Naive thymus-derived CD8-positive, alpha-beta T cell (primary cell): ENCODE measurements at places on chromosomes 7 and 10.
A peak's percentile ranks its signal among the peaks of the same experiment; 100 is the strongest.

- no peak for DNase-seq
- H3K27ac ChIP-seq, result no peak overlapping the region
- H3K36me3 ChIP-seq, result peaks cover 5% of the 10 kb centered on the region
- H3K27me3 ChIP-seq, result no peaks in the 10 kb centered on the region
- peaks cover 19% of the 10 kb centered on the region for H3K4me1 ChIP-seq
- peak overlapping the region; percentile 70 for H3K4me3 ChIP-seq
These were observed 59.2 kb downstream of the FOXL3 start for GRCh38 chr7:348962-349743.

DNA sequence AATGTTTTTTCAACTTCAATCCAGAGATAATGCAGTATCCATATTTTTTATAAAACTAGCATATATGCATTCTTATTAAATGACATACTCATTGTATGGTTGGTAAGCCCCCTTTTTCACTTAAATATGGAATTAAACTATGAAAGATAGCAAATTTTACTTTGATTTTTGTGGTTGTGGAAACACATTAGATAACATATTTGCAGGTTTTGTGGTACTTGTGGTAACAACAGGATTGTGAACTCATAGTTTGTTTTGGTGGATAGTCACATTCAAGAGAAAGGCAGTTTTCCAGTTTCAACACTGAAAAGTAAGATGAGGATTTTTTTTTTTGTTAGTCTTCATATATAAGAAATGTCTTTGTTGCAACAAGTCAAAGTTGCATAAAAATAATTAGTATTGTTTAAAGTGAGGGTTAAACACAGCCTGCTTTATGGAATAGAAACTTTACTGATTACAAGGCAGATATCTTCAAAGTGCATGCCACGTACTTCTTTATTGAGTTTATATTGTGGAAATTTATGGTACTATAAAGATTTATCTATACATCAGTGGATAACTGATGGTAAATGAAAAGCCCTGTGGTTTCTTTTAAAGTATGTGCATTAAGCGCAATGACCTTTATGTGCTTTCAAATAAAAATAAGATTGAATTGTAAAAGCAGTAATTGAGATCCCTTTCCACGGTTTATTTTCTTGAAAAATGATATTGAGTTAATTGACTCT, 39.7 kb upstream of the SEMA3D start:
- DNase-seq, result no peak
- no peak overlapping the region for H3K27ac ChIP-seq
- H3K27me3 ChIP-seq, result no peaks in the 10 kb centered on the region
- no peak overlapping the region for H3K4me3 ChIP-seq
- no peaks in the 10 kb centered on the region for H3K4me1 ChIP-seq

GRCh38 chr7:107948645-107949442, 54.1 kb downstream of the LAMB1 start:
- H3K4me3 ChIP-seq, result no peak overlapping the region
- no peaks in the 10 kb centered on the region for H3K27me3 ChIP-seq
- no peak for DNase-seq
- no peak overlapping the region for H3K27ac ChIP-seq
- no peaks in the 10 kb centered on the region for H3K4me1 ChIP-seq

GRCh38 chr7:19327018-19327417, 181.8 kb upstream of the FERD3L start:
- DNase-seq, result no peak
- H3K4me3 ChIP-seq, result no peak overlapping the region
- no peak overlapping the region for H3K27ac ChIP-seq
- no peaks in the 10 kb centered on the region for H3K4me1 ChIP-seq
- H3K36me3 ChIP-seq, result no peaks in the 10 kb centered on the region
- H3K27me3 ChIP-seq, result no peaks in the 10 kb centered on the region

- DNase-seq, result no peak
- H3K4me1 ChIP-seq, result no peaks in the 10 kb centered on the region
- peaks cover 1% of the 10 kb centered on the region for H3K27me3 ChIP-seq
- H3K27ac ChIP-seq, result no peak overlapping the region
These were observed 245.5 kb downstream of the REEP3 start for GRCh38 chr10:63766745-63767137.

GRCh38 chr10:16828114-16828568, 10.9 kb upstream of the RSU1 start:
- DNase-seq, result peak; percentile 45
- peak overlapping the region; percentile 89 for H3K27ac ChIP-seq
- H3K36me3 ChIP-seq, result peaks cover 4% of the 10 kb centered on the region
- H3K27me3 ChIP-seq, result no peaks in the 10 kb centered on the region
- H3K4me1 ChIP-seq, result peaks cover 2% of the 10 kb centered on the region
- no peak overlapping the region for H3K4me3 ChIP-seq

- no peaks in the 10 kb centered on the region for H3K4me1 ChIP-seq
- no peaks in the 10 kb centered on the region for H3K36me3 ChIP-seq
- no peak for DNase-seq
- no peak overlapping the region for H3K27ac ChIP-seq
- no peaks in the 10 kb centered on the region for H3K27me3 ChIP-seq
These were observed 153.7 kb downstream of the DNAJB9 start for GRCh38 chr7:108723381-108723814.

- H3K27ac ChIP-seq, result no peak overlapping the region
- H3K27me3 ChIP-seq, result no peaks in the 10 kb centered on the region
- no peak overlapping the region for H3K4me3 ChIP-seq
- no peak for DNase-seq
- no peaks in the 10 kb centered on the region for H3K4me1 ChIP-seq
These were observed 278.2 kb downstream of the SNX13 start for GRCh38 chr7:17661982-17662585.

DNA sequence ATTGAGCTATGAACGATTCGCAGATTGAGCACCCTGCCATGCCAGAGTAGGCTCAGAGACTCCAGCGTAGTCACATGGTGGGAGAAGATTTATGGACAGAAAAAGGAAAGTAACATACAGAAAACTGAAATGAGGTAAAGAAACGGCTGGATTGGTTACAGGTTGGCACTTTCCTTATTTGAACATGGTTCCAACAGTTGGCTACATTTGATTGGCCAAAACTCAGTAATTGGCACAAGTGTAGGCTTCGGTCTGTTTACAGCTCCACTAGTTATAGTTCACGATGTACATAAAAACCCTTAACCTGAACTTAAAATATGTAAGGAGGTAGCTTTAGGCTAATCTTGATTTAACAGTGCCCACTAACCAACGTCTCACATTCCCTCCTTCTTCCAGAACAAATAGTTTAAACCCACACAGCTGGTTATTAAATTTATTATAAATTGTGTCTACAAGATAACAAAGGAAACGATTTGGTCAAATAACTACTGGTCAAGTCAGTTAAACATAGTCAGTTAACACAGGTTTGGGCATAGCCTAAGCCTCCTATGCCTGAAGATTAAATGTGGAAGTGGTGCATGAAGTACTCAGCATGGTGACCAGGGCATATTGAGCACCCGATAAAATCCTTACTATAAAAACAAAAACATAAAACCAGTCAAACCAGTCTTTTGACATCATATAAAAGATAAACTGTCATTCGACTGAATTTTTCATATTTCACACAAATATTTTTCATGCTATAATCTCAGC, 17.9 kb upstream of the MTERF1 start:
- DNase-seq, result no peak
- H3K27ac ChIP-seq, result no peak overlapping the region
- no peaks in the 10 kb centered on the region for H3K27me3 ChIP-seq

DNA sequence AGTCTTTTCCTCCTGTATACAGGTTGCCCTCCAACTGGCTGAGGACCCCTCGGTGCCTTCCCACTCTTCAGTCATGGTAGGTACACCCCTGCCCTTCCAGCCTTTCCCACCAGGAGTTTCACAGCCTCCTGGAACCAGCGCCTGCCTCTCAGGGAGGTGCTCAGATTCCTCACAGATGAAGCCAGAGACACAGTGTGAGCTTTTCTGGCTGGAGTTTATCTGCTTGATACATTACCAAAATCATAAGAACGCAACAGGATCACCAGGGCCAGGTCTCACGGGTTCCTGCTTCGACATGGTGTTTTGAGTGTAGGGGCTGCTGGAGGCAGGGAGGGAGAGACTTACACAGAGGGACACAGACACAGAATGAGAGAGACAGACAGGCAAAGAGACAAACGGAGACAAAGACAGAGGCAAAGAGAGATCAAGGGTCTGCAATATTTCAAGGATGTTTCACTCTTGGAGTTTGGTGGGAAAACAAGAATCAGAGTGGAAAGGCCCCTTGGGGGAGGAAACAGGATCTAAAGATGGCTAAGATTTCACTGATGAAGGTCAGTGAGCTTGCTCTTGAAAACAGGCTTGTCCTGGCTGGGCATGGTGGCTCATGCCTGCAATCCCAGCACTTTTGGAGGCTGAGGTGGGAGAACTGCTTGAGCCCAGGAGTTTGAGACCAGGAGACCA, 6.5 kb upstream of the INMT start:
- H3K27me3 ChIP-seq, result peaks cover 2% of the 10 kb centered on the region
- peaks cover 5% of the 10 kb centered on the region for H3K4me1 ChIP-seq
- no peaks in the 10 kb centered on the region for H3K36me3 ChIP-seq

DNA sequence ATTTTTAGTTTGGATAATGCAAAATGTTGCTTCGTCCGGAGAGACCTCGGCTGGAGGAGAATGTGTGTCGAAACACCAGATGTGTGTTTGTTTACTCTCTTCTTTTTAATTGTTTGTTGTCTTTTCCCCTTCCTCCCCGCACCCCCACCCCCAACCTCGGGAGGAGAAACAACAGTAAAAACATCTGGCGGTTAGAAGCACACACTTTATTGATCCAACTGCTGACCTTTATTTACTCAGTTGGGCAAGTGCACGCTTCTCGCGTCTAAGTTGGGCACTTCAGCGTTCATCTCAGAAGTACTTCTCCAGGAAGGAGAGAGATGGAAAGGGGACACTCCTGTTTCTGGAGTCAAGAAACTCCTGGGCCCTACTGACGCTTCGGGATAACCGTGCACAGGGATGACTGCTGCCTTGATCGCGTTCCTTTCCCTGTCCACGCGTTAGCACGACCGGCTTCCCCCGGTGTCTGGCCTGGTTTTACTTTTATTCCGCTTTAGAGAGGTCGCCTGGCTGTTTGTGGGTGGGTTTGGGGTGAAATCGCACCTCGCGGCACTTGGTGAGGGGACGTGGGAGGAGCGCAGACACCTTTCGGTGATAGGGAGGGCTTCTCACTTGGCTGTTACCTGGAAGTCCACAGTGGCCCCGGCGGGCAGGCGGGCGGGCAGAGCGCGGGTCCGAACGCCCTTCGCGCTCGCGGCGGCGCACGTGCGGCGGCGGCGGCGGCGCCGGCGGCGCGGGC, 168.3 kb upstream of the PPP1R3A start:
- no peak overlapping the region for H3K27ac ChIP-seq
- peaks cover 2% of the 10 kb centered on the region for H3K36me3 ChIP-seq
- DNase-seq, result no peak
- peaks cover 60% of the 10 kb centered on the region for H3K27me3 ChIP-seq
- H3K4me3 ChIP-seq, result peak overlapping the region; percentile 71
- H3K4me1 ChIP-seq, result peaks cover 46% of the 10 kb centered on the region

GRCh38 chr10:21726601-21727225, 192.7 kb downstream of the MLLT10 start:
- H3K4me3 ChIP-seq, result no peak overlapping the region
- H3K27me3 ChIP-seq, result no peaks in the 10 kb centered on the region
- no peak for DNase-seq
- no peak overlapping the region for H3K27ac ChIP-seq

DNA sequence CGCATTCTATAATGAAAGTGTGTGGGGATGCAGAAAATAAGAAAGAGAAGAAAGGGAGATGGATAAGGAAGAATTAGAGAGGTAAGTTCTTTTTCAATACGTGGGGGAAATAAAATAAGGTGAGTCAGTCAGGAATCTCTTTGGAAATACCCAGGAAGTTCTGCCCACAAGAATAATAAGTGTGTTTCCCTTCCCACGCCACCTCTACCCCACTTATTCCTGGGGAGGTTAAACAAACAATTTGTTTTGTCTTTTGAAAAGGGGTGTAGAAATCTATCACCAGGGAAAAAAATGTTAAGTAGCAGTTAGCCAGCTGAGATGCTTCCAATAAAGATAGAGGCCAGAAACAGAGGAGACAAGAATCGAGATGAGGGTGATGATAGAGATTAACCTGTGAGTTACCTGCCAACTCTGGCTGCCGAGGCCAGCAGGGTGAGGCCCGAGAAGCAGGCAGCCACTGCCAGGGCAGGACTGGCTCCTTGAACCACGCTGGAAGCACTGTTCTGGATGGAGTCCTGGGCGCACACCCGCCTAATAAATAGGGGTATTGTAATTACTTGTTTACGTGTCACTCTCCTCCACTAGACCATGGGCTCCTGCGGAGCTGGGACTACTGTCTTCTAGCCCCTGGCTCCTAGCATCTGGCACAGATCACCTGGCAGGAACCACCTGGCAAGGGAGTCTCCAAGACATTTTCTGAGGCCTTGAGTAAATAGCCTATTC, 191.3 kb downstream of the FGFR2 start:
- no peak for DNase-seq
- no peaks in the 10 kb centered on the region for H3K4me1 ChIP-seq
- no peak overlapping the region for H3K4me3 ChIP-seq
- no peak overlapping the region for H3K27ac ChIP-seq

GRCh38 chr7:98488167-98488566, 87.3 kb upstream of the BAIAP2L1 start:
- no peak overlapping the region for H3K27ac ChIP-seq
- H3K4me3 ChIP-seq, result no peak overlapping the region
- peaks cover 4% of the 10 kb centered on the region for H3K27me3 ChIP-seq
- H3K36me3 ChIP-seq, result no peaks in the 10 kb centered on the region

DNA sequence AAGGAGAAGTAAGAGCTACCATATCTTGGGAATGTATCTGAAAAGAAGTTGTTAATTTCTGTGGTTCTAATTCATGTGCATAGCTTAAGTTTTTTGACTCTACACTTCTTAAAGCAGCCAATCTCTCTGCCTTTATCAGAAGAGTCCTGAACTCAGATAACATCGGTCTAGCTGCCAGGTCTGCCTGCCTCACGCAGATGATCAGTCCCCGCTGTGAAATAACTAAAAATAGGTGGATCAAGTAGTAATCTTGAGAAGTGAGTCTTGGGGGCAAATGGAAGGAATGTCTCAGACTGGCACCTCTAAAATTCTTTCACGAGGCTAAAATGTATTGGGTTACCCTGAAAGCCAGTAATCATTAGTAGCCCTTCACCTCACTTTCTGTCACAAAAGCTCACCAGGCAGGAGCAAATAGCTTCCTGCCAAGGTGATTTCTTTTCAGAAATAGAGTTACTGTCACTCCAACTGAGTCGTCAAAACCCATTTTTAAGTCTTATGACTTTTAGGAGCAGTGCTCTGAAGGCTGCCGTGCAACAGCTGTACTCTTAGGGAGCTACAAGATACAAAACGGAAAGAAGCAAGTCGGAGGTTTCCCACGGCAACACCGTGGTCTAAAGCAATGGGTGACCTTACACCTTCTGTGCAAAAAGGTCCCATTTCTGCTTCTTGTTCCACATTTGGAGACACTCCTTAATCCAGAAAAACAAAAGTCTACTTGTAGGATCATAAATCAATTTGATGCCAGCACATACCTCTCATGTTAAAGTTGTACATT, 85.2 kb downstream of the ABCB5 start:
- no peak for DNase-seq
- H3K4me1 ChIP-seq, result no peaks in the 10 kb centered on the region
- H3K27ac ChIP-seq, result no peak overlapping the region
- H3K4me3 ChIP-seq, result no peak overlapping the region
- no peaks in the 10 kb centered on the region for H3K36me3 ChIP-seq

DNA sequence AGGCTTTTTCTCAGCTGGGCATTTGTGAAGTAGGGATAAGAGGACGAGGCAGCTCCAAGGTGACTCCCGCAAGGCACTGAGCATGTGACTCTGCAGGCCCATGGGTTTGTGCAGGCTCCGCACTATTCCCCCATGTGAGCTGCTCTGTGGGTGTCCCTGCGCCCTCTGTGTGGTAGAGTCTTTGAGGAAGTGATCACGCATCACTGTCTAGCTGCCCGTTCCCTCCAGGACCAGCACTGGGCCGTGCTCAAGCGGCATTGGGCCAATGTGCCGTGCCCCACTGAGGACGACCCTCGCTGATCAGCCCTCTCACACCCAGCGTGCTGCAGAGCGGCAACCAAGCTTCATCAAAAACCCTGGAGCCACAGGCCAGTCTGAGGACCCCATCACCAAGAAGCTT, 7.5 kb downstream of the PRKAG2 start:
- H3K4me3 ChIP-seq, result no peak overlapping the region
- no peaks in the 10 kb centered on the region for H3K27me3 ChIP-seq
